ENCODE measurements at places on chromosomes 12 and 14.

DNA sequence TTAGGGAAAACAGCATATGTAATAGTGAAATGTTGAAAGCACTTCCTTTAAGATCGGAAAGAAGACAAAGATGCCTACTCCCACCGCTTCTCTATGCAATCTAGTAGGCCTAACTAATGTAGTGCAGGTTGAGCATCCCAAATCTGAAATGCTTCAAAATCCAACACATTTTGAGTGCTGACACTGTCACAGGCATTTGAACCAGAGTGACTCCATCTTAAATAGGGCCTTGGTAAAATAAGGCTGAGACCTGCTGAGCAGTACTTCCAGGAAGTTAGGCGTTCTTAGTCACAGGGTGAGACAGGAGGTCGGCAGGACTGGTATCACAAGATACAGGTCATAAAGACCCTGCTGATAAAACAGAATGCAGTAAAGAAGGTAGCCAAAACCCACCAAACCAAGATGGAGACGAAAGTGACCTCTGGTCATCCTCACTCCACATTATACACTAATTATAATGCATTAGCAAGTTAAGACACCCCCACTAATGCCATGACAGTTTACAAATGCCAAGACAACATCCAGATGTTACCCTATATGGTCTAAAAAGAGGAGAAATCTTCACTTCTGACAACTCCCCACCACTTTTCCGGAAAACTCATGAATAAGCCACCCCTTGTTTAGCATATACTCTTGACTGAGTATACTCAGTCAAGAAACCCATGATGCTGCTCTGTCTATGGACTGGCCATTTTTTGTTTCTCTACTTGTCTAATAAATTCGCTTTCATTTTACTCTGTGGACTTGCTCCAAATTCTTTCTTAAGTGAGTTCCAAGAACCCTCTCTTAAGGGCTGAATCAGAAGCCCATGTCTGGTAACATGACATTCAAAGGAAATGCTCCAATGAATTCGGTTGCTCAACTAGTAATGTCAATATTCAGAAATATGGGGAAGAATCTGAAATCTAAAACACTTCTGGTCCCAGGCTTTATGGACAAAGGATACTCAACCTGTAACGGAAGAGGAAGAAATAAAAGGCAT, 47.1 kb upstream of the MTERF2 start:
- DNase-seq: no peak

- no peak for DNase-seq
Measured at GRCh38 chr12:129540249-129540648, 363.6 kb downstream of the TMEM132D start.

GRCh38 chr12:27185234-27186021, 58.7 kb upstream of the STK38L start:
- no peak for DNase-seq

- no peak for DNase-seq
Measured at GRCh38 chr12:57906821-57907220, 34.5 kb upstream of the ATP23 start.

DNA sequence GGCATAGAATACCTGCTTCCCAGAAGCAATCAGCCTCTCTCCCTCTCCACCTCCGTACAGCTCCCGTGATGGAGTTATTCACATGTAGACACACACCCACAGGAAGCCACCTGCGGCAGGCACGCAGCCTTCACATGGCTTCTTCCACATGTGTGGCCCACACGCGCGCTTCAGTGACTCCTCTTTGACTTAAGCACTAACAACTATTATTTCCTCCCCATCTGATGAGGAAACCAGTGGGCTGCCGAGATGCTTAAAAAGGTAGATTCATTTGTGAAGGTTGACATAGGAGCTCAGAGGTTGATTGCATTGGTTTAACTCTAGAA, 69.3 kb downstream of the PRMT8 start:
- no peak for DNase-seq

- DNase-seq: no peak
Measured at GRCh38 chr14:91946622-91947474, 646 bp downstream of the FBLN5 start.

GRCh38 chr12:128267131-128267622, at the start of gene TMEM132C:
TMEM132C (plus strand) TSS chr12:128267170; CDS start chr12:128267403, 233 bp downstream.
- no peak for DNase-seq

GRCh38 chr12:32515137-32515873, 115.9 kb downstream of the FGD4 start:
- no peak for DNase-seq

- DNase-seq: no peak
Measured at GRCh38 chr12:104730763-104731162, 227.3 kb downstream of the SLC41A2 start.
